Fibroblast of lung (primary cell): ENCODE measurements at places on chromosomes 2 and 18. TPM values are rescaled to one million over a fixed set of nuclear protein-coding genes. Genes with fewer than 3 reads are reported as not detected.

The GPR35 gene
- 1.0 and 1.2 TPM in 2 replicates for total RNA-seq

The TAF4B gene
- 2.0 and 2.6 TPM in 2 replicates for total RNA-seq

The ZSWIM2 gene
- under 0.01 TPM in 1 of 2 replicates, not detected in the other for total RNA-seq

The LIPG gene
- total RNA-seq = 0.50 and 1.0 TPM in 2 replicates

The REL gene
- total RNA-seq = 2.3 and 2.8 TPM in 2 replicates

The NEU2 gene
- not detected in 2 replicates for total RNA-seq

The SYT4 gene
- total RNA-seq = not detected in 2 replicates

The C2orf15 gene
- under 0.01 TPM in 1 of 2 replicates, not detected in the other for total RNA-seq

The LRP1B gene
- total RNA-seq = under 0.01 TPM in 2 replicates

The RAMP1 gene
- total RNA-seq = 16.0 and 16.4 TPM in 2 replicates

The KCNG2 gene
- 6.4 and 10.1 TPM in 2 replicates for total RNA-seq

The SOWAHC gene
- total RNA-seq = 7.1 and 10.3 TPM in 2 replicates

The CAPN14 gene
- total RNA-seq = under 0.01 and 0.17 TPM in 2 replicates

The DNAH7 gene
- total RNA-seq = 0.77 and 0.99 TPM in 2 replicates

The OSBPL1A gene
- 47.3 and 73.3 TPM in 2 replicates for total RNA-seq

The CRYBA2 gene
- total RNA-seq = not detected in 2 replicates

The C2orf80 gene
- total RNA-seq = not detected in 2 replicates

The KLHL14 gene
- total RNA-seq = not detected in 2 replicates

The DNER gene
- 0.26 and 0.33 TPM in 2 replicates for total RNA-seq

The NCKAP1 gene
- total RNA-seq = 106 and 141 TPM in 2 replicates

The KIF1A gene
- total RNA-seq = not detected in 2 replicates

The ACTG2 gene
- 4.1 TPM in 2 replicates for total RNA-seq

The DNAJC5G gene
- total RNA-seq = not detected in 2 replicates

The SLC8A1 gene
- total RNA-seq = 74.0 and 109 TPM in 2 replicates

The COL5A2 gene
- total RNA-seq = 200 and 253 TPM in 2 replicates

The CXCR2 gene
- not detected in 2 replicates for total RNA-seq

The DNAJC10 gene
- 70.1 and 102 TPM in 2 replicates for total RNA-seq

The LCT gene
- under 0.01 TPM in 2 replicates for total RNA-seq

The ATIC gene
- 35.4 and 40.3 TPM in 2 replicates for total RNA-seq

The ARHGAP28 gene
- total RNA-seq = 27.2 and 35.0 TPM in 2 replicates

The ARHGAP15 gene
- total RNA-seq = under 0.01 TPM in 1 of 2 replicates, not detected in the other

The OR6B2 gene
- not detected in 2 replicates for total RNA-seq

The GULP1 gene
- 71.7 and 82.4 TPM in 2 replicates for total RNA-seq

The IL1B gene
- 0.26 TPM in 1 of 2 replicates, not detected in the other for total RNA-seq

The SS18 gene
- total RNA-seq = 71.9 and 90.8 TPM in 2 replicates

The TUBA3E gene
- total RNA-seq = not detected in 2 replicates

The CAB39 gene
- 54.2 and 72.3 TPM in 2 replicates for total RNA-seq

The FAP gene
- total RNA-seq = 81.9 and 96.1 TPM in 2 replicates

The MSGN1 gene
- total RNA-seq = not detected in 2 replicates

The MAPK4 gene
- under 0.01 TPM in 1 of 2 replicates, not detected in the other for total RNA-seq

The DLX1 gene
- total RNA-seq = not detected in 2 replicates

The ZNF512 gene
- 16.4 and 23.6 TPM in 2 replicates for total RNA-seq

The KCTD1 gene
- total RNA-seq = 7.4 and 8.4 TPM in 2 replicates

The GKN1 gene
- not detected in 2 replicates for total RNA-seq

The XIRP2 gene
- 0.51 and 2.0 TPM in 2 replicates for total RNA-seq

The TUBA4B gene
- total RNA-seq = not detected in 2 replicates

The CNTNAP5 gene
- total RNA-seq = not detected in 2 replicates

The VIT gene
- total RNA-seq = 0.17 and 0.77 TPM in 2 replicates

The C2orf81 gene
- total RNA-seq = 0.77 and 1.5 TPM in 2 replicates

The GKN2 gene
- not detected in 2 replicates for total RNA-seq

The NLRC4 gene
- total RNA-seq = not detected in 2 replicates

The SULT1C4 gene
- total RNA-seq = 0.26 and 0.50 TPM in 2 replicates

The MYOM1 gene
- 0.26 and 0.83 TPM in 2 replicates for total RNA-seq

The CENPA gene
- 1.8 and 9.7 TPM in 2 replicates for total RNA-seq
